Stimulated activated CD4-positive, alpha-beta T cell treated with anti-CD3 and anti-CD28 coated beads, TNF-alpha, amount 100 ng/mL, for 4 hours (primary cell): ENCODE measurements at places on chromosomes 4 and X.

- no peak for DNase-seq
Measured at GRCh38 chr4:83255584-83255983, 29.0 kb downstream of the COQ2 start.

- no peak for DNase-seq
Measured at GRCh38 chr4:73653695-73654106, 33.5 kb upstream of the RASSF6 start.

DNA sequence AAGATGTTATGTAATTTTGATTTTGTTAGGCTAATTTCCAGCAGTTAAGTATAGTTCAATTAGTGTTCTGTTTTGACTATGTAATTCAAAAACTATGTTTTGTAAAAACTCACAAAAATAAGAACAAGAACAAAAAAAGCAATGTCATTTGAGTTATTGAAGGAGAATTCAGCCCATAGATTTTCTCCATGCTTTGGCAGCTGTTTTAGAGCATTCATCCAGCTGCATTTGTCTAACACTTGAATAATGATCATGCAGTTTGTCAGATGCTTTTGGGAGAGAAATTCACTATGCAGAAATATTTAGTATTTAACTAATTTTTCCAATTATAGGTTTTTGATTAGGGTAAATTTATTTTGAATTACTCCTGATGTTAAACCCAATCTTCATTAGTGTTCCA, 14.2 kb downstream of the CPE start:
- DNase-seq = no peak

- no peak for DNase-seq
Measured at GRCh38 chrX:148535639-148536038, 35.2 kb downstream of the AFF2 start.

DNA sequence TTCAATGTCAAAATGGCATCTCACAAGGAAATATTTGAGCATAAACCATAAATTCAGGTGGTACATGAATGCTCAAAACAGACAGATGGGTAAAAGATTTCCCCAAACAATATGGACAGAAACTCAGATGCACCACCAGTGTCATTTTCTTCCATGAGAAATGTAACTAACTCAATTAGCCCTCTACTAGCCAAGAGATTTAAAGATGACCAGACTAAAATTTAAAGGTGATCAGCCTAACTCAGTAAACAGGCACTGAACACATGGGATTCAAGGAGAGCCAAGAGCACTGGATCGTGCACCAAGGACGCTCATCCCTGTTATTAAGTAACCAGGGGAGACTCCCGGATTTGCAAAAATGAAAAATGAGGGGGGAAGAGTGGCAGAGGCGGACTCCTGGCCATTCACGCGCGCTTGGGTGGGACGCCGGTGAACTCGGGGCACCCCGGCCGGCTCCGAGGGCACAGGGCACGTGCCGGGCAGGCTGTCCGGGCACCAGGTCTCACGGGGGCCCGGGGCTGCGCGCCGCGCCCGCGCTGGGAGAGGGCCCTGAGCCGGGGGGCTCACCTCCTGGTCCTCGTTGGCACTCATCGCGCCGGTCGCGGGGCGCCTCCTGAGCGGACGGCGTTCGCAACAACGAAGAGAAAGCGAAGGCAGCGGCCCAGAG, 490 bp downstream of the RWDD4 start:
- DNase-seq = peak; percentile 10

DNA sequence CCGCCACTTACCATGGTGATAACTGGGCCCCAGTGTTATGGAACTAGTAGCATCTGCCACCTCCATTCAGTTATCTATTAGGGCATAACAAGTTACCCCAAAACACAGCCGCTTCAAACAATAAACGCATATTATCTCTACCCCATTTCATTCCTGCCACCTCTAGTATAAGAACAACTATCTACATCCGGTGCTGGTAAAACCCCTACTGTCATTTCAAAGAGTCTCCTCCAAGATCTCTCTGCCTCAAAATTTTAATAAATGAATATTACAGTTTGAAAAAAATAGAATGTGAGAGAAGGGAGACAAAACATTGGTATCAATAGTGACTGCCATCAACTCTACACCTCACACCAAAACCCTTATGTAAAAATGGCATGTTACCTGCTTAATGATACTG, 35.5 kb upstream of the RBPJ start:
- DNase-seq = no peak

DNA sequence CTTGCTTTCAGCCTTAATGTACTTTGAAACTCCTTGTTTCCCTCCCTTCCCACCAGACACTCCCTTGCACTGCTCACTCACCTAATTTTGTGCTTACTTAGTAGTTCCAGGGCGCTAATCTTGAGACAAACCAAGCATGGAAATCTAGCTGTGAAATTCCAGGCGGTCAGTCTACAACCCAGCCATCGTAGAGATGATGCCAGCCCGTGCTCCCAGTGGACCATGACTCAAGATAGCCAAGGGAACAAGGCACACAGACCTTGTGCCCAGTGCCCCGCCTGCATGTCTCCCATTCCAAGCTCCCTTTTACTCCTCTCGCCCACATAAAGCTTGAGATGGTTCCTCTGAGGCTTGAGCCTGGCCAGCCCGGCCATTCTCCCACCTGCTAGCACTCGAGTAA, 11.1 kb downstream of the TREX2 start:
- no peak for DNase-seq

- no peak for DNase-seq
Measured at GRCh38 chr4:150794706-150795105, 212.8 kb downstream of the MAB21L2 start.

DNA sequence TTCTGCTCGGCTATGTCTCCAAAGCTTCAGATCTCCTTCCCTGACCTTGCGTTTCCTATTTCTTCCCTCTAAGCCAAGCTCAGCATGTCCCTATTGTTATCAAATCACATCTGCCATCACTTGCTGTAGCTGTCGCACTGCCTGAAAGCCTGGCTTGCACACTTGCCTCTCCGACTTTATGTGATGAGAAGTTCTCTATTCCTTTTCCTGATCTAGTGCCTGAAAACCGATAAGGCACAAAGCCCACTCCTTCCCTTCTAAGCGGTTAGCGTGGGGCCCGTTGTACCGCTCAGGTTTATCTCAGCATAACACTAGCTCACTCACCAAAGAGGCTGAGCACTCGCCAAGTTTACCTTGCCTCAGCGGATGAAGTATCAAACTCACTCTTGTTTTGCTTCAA, 816 bp downstream of the NMU start:
- no peak for DNase-seq

GRCh38 chr4:185852961-185853360, 41.0 kb upstream of the SORBS2 start:
- DNase-seq = no peak

- no peak for DNase-seq
Measured at GRCh38 chrX:131918839-131919238, 104.3 kb upstream of the STK26 start.

DNA sequence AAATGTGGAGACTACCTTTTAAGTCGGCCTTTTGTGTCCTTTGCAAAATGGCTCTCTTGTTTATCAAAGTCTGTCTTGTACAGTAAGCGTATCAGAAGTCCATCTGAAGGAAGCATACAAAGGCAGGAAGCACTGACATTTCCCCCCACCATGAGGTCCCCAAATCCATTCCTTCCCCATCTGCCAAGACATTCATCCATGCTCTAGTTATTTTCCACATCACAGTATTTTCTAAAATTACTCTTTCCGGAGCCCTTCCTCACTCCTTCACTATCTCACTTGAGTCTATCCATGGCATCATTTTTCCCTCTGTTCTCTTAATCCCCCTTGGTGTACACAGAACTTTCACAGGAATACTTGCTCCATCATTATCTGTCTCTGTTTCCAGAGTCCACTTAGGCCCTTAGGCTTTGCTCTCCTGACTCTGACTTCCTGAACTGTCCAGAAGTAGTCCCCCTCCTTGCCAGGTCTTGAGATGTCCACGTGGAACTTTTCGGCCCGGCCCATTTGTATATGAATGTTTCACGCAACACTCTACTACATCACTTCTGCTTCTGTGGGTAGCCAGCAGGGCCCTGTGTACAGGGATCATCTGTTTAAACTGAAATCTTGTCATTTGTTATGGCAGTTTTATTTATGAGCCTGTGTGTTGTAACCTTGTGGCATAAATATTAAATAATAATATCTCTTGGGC, 2.1 kb downstream of the SEL1L3 start:
- DNase-seq = no peak

GRCh38 chr4:184672741-184673140, 23.2 kb downstream of the PRIMPOL start:
- DNase-seq = no peak

DNA sequence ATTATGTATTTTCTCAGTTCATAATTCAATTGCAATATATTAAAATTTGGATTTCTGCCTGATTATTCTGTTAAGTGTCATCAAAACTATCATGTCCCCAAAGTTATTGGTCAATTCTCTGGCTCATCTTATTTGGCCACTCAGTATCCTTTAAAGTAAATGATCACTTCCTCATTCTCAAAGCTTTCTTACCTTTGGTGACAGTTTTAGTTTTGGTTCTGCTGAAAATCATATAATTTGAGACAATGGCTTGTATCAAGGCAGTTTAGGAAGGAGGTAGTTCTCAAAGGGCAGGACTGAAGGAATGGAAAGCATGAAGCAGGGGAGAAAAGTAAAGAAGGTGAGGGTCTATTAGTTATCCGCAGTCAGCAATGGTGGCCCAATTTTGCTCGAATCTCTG, 1832.1 kb downstream of the ARAP2 start:
- no peak for DNase-seq

GRCh38 chr4:128832243-128832625, 22.7 kb downstream of the JADE1 start:
- DNase-seq = no peak

GRCh38 chr4:186669159-186669731, 54.4 kb downstream of the FAT1 start:
- no peak for DNase-seq

GRCh38 chr4:164012396-164013027, 518.0 kb downstream of the TMA16 start:
- no peak for DNase-seq

DNA sequence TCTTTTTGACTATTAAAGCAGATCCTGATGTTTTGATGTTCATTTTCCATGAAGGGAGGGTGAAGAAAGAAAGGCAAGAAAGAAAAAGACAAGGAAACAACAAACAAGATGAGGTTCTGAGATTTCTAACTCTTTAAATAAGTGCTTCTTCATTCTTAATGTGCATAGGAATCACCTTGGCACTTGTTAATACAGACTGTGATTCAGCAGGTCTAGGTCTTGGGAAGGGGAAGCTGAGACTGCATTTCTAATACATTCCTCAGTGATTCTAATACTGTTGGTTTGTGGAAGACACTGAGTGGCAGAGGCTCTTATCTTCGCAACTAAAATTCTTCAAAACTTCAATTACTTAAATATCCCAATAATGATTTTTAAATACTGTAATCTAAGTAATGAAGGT, 95.2 kb upstream of the NAP1L5 start:
- no peak for DNase-seq

DNA sequence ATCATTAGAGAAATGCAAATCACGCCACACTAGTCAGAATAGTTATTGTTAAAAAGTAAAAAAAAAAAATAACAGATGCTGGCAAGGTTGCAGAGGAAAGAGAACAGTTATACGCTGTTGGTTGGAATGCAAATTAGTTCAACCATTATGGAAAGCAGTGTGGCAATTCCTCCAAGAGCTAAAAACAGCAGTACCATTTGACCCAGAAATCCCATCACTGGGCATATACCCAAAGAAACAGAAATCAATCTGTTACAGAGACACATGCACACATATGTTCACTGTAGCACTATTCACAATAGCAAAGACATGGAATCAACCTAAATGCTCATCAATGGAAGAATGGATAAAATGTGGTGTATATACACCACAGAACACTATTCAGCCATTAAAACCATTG, 388.7 kb upstream of the FMR1 start:
- DNase-seq = no peak

- no peak for DNase-seq
Measured at GRCh38 chr4:183011213-183011907, 87.7 kb upstream of the WWC2 start.

DNA sequence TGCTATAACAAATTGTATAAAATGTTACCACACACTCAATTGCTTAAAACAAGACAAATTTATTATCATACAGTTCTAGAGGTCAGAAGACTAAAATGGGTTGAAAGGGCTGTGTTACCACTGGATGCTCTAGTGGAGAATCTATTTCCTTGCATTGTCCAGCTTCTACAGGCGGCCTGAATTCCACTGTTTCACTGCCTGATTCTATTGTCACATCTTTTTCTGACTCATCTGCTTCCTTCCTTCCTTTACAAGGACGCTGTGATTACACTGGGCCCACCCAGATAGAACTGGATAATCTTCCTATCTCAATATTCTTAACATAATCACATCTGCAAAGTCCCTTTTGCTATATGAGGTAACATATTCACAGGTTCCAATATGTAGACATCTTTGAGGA, 19.4 kb upstream of the ARMCX1 start:
- DNase-seq = no peak

GRCh38 chr4:55321707-55322264, 24.3 kb upstream of the SRD5A3 start:
- DNase-seq = no peak

DNA sequence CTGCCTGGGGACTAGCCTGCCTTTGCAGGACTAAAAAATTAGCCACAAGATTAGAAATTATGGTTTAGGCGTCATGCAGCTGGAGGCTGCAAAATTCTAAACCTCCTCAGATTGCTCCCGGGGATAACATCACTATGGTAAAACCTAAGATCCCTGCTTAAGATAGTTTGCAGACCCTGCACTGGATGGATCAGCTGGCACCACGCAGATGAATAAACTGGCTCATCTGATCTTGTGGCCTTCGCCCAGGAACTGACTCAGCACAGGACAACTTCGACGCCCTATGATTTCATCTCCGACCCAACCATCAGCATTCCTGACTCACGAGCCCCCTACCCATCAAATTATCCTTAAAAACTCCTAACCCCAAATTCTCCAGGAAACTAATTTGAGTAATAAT, 482.4 kb downstream of the SPRY1 start:
- DNase-seq = no peak

DNA sequence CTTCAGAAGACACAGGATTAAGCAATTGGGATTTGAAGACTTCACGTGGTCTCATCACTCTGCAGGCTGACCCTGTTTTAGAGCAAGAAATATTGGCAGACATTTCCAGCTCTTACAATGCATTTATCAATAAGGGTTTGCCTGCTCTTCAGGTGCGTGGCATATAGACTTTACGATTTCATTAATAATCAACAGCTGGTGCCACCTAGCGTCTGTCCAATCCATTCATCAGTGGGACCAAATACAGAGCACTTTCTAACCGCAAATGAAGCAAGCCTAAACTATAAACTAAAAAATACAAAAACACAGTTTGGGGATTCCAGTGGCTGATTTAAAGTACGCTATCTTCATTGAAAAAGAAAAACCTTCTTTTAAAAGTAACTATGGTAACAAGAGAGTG, 125.4 kb upstream of the DMD start:
- no peak for DNase-seq

GRCh38 chr4:184479516-184479950, 5.2 kb upstream of the IRF2 start:
- no peak for DNase-seq
